ENCODE measurements at places on chromosomes 2 and 18.
A peak's percentile ranks its signal among the peaks of the same experiment; 100 is the strongest.

DNA sequence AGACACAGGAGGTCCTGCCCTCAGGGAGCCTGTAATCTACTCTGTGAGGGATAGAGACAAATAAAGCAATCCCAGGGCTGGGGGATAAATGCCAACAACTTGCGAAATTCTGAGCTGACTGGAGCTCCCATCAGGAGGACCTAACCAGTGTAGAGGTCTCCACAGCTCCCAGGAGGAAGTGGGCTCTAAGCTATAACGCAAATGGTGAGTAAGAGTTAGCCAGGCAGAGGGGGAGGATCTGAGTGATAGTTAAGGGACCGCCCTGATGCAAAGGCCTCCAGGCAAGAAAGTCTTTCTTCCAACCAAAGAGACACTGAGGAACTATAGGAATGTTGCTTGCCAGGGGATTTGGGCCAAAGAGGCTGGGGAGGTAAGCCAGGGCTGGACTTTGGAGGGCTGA, 16.0 kb upstream of the ZNF532 start:
- no peak for DNase-seq

DNA sequence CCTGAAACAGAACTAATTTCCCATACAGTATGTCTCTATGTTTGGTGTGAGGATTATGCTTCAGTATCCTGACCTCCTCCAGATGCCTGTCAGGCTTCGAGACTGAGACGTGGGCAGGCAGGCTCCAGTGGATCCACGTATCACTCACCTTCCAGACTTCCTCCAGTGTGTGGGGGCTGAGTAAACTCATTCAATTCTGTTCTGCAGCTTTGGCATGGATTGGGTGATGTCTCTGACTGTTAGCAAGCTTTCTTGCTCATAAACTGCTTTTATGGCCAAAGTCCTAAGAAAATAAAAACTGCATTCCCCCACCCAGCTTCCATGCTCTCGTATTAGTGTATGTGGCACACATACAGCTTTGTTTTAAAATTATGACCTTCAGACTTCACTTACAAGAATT, 53.6 kb downstream of the CCDC93 start:
- DNase-seq: no peak

- no peak for DNase-seq
Observed at GRCh38 chr2:224211181-224211480, 172.0 kb upstream of the SERPINE2 start.

DNA sequence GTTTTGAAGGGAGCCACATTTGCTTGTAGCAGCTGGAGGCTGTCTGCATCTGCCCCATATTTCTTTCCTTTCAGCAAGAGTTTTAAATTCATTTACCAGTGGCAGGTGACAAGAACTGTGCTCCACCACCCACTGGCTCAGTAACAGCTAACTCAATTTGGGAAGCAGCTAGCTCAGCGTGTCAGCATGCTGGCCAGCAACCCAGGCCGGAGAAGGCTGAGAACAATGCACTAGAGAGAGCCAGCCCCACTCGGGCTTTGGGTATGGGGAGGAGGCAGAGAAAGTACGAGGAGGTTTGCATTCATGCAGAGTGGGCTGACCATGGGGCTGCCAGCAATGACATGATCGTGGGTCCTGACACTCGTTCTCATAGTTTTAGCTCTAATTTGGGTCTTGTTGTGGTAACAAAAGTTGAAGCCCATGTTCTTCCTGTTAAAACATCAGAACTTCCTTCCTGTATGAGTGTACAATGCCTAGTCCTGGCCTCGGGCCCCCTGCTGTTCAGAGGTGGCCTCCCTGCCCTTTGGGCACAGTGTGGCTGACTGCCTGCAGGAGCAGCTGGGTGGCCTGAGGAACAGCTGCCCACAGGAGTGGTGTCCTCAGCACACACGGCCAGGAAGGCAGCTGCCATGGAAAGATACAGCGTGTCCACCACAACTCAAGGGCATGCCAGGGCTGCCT, 23.0 kb downstream of the CDC42EP3 start:
- DNase-seq: peak; percentile 68

- DNase-seq: no peak
Observed at GRCh38 chr18:34807106-34807796, 97.2 kb downstream of the DTNA start.

- no peak for DNase-seq
Observed at GRCh38 chr2:28030600-28030999, 140.1 kb downstream of the BABAM2 start.

DNA sequence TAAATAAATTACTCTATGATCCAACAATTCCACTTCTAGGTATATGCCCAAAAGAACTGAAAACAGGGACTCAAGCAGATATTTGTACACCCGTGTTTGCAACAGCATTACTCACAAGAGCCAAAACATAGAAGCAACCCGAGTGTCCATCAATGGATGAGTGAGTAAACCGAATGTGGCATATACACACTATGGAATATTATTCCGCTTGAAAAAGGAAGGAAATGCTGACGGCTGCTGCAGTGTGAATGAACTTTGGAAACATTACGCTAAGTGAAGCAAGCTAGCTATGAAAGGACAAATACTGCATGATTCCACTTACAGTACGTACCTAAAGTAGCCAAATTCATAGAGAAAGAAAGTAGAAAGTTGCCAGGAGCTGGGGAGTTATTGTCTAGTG, 32.2 kb downstream of the MREG start:
- no peak for DNase-seq

DNA sequence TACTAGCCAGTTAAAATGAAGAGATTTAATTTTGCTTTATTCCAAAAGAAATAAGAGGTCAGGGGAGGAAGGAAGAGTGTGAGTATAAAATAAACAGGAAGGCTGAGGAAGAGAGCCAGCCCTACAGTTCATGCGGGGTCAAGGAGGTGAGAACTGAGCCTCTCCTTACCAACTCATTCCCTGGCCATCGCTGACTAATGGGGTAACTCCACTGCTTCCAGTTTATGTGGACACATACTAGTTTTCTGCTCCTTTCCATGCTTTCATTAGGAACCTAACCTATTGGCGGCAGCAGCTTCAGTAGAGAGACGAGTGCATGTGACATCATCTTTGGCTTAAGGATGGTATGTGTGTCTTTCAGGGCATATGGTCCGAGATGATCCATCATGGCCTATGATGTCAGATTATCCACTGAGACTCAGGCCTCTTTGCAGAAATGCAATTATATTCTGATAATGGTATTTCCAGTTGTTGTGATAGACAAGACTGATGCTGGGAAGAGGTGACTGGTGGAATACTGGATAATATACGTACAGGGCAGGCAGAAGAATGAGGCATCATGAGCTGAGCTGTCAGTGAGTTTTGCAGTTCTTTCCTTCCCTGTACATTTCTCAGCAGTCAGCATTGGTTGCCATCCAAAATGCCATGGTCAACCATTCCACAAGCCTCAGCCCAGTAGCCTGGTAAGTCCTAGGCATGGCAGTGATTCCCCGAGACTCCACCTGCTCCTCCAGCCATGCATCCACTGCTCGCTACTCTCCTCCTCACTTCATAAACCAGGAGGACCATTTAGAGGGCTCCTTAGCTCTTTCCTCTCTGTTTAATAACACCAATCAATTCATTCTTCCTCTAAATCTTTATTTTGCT, 184.6 kb upstream of the OSR1 start:
- no peak for DNase-seq

DNA sequence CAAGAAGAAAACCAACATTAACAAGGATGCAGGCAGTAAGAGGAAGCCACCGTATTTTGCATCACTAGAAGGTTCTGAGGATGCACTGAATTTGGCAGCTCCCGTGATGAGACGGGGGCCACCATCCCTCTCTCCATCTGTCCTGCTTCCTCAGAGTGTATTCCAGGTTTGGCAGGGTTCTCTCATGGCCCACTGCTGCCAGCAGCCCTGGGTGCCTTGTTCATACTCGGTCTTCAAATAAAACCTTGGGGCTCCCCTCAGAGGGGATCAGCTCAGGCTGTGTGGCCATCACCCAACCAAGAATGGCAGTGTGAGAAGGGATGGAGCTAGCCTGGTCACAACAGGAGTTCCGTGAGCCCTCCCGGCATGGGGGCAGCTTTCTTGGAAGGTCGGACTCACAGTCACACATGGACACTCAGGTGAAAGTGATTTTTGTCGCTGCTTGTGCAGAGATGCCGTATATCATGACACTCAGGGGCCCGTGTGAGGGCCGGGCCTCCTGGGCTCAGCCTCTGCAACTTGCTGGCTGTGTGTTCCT, 12.8 kb upstream of the MBP start:
- no peak for DNase-seq

GRCh38 chr2:68905116-68905515, 33.9 kb upstream of the BMP10 start:
- DNase-seq: no peak

DNA sequence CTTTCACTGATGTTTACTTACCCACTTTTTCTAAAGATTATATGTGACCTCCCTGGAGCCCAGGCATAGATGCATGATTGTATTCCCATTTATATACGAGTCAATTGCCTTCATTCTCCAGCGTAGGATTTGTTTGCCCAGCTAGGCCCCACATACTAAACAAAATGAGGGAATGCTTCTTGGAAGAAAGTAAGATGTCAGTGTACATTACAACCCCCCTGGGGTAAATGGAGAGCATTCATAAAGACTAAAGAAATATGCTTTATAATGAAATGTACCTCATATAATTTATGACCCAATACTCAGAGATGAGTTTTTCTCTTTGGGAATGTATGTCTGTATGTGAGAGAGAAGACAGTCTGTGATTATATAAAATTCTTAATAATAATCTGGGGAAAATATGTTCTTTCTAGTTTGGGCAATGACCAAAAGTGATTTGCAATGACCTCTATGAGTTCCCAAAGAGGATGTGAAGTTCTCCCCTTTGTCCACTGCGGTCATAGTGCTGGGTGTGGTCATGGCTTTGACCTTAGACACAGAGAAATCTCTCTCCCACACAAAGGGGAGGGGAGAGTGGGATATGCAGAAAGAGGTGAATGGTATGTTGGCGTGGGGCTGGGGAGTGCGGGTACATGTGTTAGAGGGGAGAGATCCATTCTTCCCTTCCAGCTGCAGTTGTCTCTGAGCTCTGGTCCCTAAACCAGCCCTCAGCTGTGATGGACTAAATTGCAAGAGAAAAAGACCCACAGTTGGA, 175.6 kb downstream of the EN1 start:
- no peak for DNase-seq

DNA sequence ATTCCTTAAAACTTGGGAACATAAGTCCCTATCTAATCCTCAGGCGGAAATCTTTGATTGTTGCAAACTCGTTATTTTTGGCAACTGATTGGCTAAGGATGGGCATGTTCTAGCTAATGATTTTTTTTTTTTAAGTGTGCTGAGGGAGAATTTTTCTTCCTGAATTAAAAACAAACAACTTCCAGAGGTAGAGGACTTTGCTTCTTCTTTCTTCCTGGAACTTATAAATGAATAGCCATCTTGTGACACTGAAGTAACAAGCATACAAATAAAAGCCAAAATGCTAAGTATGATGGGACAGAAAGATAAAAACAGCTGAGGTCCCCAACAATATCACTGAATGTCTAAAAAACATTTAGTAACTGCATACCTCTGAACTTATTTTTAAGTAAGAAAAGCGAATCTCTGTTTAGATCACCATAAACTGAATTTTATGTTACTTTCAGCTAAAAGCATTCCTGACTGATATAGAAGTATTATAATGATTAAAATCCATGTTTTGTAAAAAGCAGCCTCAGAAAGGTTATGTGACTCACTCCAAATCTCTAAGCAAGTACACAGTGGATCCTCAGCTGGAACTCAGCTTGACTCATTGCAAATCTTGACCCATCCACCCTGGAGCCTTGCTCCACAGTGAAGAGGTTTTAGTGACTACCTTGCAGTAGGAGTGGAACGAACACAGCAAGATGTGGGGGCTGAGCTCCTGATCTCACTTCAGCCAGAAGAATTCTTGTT, 344.4 kb downstream of the CLIP4 start:
- DNase-seq: no peak

- no peak for DNase-seq
Observed at GRCh38 chr18:59733421-59733820, 36.2 kb upstream of the CCBE1 start.

DNA sequence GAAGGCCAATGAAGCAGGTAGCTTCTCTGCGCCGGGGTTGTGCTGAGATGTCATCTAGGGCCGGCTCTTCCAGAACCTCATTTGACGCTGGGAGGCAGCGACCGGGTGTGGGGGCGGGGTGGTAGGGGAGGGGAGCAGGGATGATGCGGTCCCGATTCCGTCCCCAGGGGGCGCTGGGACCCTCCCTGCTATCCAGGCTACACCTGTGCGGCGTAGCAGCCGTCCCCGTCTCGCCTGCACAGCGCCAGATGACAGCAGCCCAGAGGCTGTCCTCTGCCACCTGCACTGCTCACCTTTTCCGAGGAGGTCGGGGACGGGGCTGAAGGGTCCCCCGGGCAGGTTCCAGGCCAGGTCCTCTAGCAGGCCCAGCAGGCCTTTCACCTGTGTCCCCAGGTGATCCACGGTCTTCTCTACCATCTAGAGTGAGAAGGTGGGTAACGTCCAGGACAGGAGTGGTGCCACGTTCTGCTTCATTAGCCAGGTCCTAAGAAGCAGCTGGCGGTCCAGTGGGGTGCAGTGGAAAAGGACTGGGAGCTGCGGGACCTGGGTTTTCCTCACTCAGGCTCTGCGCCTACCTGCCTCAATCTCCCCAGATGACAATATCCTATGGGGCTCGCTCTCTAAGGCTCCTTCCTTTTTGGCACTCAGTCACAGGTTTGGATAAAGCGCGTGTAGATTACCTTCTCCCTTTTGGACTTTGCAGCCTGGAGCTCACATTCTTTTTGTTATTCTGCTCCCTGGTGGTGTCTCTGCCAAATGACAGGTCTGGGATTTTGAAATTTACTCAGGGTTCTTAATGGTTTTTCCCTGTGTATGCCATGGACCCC, 56.0 kb upstream of the RAB6C start:
- DNase-seq: peak; percentile 41

GRCh38 chr2:42784204-42784880, 8.0 kb downstream of the HAAO start:
- no peak for DNase-seq

GRCh38 chr18:67954594-67954993, 438.1 kb upstream of the DSEL start:
- DNase-seq: no peak

GRCh38 chr18:65852273-65852672, 101.5 kb downstream of the CDH7 start:
- no peak for DNase-seq

DNA sequence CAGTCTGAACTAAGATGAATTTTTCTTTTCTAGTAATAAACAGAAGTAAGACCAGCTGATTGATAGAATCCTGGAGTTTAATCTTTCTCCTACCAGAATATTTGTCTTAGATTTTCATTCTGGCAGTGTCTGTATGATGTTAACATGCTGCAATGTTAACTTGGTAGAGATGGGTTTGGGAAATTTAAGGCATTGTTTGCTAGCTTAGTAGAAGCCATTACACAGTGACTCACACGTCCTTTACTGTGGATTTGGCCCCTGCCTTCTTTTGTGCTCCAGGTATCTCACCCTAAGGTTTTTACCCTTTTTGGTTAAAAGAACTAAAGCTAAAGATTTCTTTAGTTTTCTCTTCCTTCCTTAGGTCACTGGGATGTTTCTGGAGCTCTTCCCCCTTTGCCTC, 84.1 kb downstream of the SPTBN1 start:
- no peak for DNase-seq

GRCh38 chr18:63676526-63677323, 15.0 kb upstream of the SERPINB3 start:
- no peak for DNase-seq

GRCh38 chr18:33720133-33720532, 142.1 kb downstream of the ASXL3 start:
- no peak for DNase-seq

GRCh38 chr2:27182346-27182745, 29.5 kb upstream of the ATRAID start:
- no peak for DNase-seq

- no peak for DNase-seq
Observed at GRCh38 chr2:33488178-33488690, 11.8 kb downstream of the RASGRP3 start.
